ENCODE measurements at places on chromosomes 7 and 10.
A peak's percentile ranks its signal among the peaks of the same experiment; 100 is the strongest.

DNA sequence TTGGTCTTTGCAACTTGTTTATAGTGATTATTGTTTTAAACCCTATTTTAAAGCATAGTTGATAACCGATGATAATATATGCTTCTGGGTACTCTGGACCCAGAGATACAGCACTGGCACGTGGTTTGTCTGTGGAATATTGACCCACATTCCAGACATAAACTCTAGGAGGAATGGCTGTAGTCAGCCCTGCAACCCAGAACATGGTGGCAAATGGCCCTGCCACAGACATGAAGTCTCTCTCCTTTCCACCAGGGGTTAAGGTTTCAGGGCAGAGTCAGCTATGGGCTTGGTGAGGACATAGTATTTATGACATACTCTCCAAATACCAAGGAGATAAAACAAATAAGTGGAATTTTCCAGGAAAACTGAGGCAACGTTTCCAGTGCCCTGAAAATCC, 83.6 kb downstream of the NAMPT start:
- no peak for DNase-seq

DNA sequence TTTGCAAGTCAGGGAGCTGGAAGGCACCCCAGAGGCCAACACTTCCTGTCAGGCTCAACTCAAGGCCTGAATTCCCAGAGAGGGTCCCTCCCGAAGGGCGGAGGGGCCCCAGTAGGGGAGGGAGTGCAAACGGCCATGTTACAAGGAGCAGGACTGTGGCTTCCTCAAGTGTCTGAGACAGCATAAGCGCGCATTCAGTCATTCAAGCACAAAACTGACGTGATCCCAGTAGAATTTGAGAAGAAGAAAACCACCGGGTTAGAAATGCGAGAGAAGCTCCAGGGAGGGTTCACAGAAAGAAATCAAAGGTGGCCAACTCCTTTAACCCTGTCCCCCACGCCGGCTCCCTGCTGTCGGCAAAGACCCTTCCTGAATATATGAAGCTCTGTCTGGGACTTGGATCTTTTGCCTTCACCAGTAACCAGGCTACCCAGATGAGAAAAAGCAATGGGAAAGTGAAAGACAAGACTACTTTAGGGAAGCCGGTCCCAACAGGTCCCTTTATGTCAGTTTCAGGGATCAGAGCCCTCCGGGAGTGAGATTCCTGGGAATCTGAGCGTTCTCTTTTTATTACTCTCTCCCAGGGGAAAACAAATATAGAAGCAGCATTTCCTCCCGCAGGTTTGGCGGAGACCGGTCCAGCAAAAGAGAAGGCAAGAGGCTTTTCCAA, 1.3 kb downstream of the AFAP1L2 start:
- no peak for DNase-seq

GRCh38 chr7:81770728-81771223, 929 bp upstream of the HGF start:
- DNase-seq, result no peak

DNA sequence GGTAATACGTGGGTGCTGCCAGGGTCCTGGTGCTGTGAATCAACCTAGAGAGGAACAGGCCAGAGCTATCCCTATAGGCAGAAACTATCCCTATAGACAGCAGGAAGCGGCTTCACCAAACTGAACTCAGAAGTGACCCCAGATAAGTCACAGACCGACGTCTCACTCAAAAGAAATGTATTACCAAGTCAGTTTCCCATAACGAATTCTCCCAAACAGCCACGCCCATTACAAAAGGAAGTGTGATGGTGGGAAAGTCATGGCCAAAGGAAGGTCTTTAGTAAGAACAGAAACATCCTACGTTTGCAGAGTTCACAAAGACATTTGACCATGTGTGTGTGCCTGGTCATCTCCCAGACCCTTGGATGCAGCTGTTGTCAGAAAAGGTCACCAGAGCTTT, 470.8 kb upstream of the ADARB2 start:
- no peak for DNase-seq

DNA sequence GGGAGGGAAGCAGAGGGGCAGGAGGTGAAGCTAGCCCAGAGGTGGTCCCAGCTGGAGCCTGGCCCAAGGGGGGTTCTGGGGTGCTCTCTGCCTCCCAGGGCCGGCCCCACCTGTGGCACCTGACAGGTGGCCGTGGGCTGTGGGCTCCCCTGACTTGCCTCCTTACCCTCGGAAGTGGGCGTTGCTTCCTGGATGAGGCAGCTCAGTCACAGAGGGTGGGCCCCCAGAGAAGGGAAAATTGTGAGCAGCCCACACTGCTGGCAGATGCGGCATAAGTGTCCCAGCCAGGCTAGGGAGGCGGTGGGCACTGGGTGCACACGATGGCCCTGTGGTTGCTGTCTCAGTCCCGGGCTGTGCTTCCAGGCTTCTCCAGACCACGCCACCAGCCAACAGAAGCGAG, 118.9 kb downstream of the LRRC18 start:
- no peak for DNase-seq

DNA sequence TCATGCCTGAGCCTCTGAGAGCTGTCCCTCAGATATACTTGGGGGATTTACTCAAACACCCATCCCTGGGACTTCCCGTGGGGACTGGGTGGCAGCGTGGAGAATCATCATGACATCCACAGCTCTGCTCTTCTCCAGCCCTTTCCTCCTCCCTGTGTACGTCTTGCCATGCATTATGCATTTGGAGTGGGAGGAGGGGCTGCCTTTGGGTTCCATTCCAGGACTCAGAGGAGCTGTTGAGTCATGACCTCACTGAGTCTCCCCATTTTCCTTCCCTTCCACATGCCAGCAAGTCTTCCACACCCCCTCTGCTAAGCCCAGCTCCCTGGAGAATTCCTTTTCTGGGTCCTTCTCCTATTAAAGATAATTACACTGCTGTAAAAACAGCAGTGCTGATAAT, 480.7 kb downstream of the SORCS3 start:
- DNase-seq, result no peak

- no peak for DNase-seq
Measured at GRCh38 chr10:103083977-103084320, 109.1 kb downstream of the NT5C2 start.

DNA sequence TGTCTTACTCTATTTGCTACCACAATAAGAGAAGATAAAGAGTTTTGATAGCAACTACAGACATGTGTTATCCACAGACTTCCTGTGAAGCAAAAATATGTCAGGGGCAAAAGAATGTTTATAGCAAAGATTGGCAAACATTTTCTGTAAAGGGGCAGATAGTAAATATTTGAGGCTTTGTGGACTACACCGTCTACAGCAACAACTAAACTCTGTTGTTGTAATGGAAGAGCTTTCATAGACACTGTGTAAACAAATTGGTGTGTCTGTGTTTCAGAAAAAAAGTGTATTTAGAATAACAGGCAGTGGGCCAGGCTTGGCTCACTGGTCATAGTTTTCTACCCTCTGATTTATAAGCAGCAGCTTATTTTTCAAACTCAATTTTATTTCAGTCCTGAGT, 521.4 kb downstream of the ANKRD7 start:
- DNase-seq, result no peak

DNA sequence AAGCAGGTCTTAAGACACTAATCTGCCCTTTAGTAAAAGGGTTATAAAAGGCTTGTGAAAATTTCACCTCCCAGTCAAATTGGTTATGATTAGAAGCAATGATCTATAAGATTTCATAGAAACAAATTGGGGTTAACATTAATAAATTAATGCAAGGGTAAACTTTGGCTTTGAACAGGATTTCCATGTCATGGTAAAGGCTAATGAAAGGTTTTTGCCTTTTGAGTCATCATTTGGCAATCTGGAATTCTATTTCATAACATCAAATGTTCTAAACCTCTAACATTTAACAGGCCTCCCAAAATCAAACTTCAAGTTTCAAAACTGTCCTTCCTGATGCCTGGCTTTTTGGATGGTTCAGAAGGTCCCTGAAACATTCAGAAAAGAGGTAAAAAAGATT, 62.4 kb downstream of the COA1 start:
- DNase-seq, result no peak

- no peak for DNase-seq
Measured at GRCh38 chr10:127343821-127344220, 147.4 kb upstream of the INSYN2A start.

DNA sequence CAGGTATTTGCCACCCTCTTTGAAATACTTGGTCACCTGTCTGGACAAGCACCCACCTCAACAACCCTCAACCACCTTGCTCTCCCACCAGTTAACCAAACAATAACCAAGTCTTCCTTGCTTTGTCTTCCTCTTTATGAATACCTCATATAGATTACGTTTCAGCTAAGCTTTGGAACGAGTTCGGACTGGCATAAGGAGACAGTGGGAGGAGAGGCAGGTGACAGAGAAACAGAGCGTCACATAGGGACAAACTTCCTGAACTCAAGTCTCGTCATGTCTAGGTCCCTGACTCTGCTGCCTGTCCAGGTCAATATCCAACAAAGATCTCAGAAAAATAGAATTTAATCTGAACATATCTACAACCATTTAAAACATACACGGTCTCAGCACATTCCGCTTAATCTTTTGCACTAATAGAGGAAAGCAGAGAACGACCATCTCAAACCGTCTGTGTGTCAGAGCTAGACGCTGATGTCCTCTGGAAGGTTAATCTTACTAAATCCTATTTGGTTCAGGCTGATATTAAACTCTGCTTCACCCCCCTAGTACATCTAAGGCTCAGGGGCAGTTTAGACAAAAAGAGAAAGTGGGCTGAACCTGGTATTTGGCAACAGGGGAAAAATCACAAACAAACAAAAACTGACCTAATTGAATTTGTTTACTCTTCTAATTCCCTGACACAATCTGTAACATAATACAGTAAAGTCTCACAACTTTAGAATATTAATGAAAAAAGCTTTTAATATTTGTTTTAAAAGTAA, 26.4 kb upstream of the SVOPL start:
- no peak for DNase-seq

DNA sequence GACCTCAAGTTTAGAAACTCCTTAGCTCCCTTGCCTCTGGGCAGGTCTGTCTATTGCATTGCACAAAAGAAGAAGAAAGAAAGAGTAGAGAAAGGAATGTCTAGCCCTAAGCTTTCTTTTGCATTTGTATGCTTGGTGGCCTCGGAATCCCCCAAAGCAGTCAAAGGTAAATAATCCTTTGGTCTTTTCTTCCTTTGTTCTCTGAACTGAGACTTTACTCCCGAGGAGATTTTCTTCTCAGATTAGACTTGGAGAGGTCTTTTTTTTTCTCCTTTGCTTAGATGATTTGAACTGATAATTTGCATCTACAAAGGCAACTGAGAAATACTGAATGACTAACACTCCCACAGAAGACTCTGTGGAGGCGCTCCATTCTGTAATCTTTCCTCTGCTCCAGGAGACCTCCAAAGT, 93.2 kb downstream of the AKR1D1 start:
- DNase-seq, result no peak

DNA sequence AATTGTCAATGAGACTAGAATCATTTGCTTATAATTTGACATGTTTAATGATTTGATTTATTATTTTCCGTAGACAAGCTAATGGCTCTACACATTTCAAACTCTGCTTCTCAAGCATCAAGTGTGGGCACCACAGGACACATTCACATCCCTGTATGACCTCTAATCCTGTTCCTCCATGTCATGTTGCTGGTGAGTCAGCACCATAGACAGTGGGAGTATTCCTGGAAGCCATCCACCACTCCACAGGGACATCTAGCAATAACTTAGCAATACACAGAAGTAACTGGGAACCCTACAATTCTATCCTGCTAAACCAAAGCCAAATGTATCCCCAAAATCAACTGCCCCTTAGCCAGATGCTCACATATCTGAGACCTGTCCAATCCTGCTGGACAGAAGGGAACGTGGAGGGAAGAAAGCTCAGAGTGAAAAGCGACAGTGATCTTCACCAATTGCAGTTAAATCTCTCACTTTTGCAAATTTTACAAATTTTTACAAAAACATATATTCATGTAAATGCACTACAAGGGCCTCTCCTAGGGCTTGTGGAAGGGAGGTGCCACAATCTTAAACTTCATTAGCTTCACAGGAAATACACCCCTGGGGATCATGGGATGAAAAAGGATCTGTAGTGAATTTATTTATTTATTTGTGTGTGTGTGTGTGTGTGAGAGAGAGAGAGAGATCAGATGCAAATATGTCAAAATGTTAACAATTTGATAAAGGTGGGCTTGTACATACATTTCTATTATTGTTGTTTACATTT, 126.5 kb downstream of the GFRA1 start:
- no peak for DNase-seq

DNA sequence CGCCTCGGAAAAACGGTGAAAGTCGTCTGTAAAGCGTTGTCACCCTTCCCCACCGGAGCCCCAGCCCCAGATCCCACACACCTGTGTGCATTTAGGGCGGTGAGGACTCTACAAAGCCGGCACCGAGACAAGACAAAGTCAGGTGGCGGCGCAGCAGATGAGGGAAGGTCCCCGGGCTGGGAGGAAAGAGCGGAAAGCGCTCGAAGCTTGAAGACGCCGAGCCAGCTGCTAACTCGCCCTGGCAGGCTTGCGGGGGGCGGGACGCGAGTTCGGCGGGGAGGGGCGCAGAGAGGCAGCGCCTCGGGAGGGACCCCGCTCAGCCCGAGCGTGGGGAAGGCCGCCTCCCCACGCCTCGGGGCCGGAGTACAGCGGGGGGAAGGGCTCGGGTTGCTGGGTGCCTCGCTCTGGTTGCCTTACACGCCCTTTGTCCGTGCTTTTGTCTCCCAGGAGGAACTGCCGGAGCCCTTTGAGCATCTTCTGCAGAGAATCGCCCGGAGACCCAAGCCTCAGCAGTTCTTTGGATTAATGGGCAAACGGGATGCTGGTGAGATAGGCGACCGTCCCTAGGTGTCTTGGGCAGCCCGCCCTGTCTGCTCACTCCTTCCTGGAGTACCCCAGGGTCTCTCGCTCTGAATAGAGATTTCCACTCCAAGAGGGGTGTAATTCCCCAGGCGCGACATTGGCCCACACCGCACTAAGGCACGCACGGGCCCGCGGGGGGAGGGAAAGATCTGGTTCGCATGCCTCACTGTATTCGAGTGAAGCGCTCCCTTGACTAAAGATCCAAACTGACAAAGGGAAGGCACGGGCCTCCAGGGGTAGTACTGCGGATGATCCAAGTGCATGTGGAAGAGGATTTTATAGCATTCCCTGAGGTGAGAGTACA, 1.6 kb downstream of the TAC1 start:
- peak; percentile 14 for DNase-seq

DNA sequence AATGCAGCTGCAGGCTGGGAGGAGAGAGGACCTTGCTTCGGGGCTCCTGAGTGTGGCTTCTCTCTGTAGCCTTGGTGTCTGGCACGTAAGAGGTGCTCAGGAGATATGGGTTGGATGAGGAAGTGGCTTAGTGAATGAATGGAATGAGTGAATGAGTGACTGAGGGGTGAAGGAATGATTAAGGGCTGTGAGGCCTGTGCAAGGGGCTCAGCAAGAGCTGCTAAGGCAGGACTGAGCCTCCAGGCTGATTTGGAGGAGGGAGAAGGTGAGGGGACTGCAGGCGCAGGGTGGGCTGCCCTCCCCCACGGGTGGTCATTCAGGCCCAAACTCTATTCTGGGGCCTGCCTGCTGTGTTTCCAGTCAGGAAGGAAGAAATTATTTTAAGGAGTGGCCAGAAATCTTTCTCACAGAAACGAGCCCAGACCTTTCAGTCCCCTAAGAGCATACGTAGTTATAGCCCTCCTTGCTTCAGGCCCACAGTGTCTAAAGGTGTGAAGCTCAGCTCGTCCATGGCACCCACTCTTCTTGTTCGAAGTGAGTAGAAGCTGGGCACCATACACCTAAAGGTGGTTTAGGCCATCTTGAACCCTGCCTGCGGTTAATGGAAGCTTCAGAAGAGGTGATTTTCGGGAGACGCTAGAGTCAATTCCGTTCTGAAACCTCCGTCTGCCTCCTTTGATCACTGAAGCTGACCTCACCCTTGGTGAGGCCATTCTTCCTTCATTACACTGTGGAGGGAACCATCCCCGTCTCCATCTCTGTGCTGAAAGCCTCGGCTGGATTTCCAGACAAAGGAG, 49.5 kb upstream of the SAMD8 start:
- DNase-seq, result no peak
